HEK293T (cell line): ENCODE measurements at places on chromosomes 16 and 17.

- no peak for DNase-seq
Observed at GRCh38 chr17:39400547-39401411, 647 bp downstream of the FBXL20 start.

GRCh38 chr17:38636054-38636453, 30.3 kb upstream of the SRCIN1 start:
- no peak for DNase-seq

DNA sequence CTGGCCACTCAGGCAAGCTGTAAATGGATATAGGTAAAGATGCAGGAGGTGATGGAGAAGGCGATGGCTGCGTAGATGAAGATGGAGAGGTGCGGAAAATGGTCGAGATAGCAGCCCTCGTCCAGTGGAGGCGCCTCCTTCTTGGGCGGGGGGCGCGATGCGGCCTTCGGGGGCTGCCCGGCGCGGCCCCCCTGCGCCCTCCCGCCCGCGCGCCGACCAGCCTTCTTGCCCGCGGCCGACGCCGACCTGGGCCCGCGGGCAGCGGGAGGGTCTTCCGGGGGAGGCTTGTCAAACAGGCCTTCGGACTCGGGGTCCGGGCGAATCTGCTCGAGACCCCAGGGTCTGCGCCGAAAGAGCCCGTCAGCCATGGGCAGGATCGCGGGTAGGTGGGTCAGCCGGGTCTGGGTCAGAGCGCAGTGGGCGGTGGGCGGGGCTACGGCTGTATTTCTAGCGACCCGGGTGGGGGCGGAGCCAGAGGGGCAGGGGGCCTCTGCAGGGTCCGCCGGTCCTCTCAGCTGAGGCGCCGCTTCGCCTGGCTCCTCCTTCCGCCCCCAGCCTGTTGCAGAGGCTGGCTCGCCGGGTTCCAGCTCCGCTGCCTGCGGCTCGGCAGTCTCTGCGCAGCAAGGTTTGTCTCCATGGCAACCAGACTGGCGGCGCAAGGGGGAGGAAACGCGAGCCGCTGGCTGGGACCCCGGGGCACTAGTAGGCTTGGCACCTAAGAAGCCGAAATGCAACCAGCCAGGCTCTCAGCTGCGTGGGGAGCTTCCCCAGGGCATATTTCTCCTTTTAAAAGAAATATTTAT, 14.4 kb downstream of the MIS12 start:
- peak; percentile 97 for DNase-seq

- no peak for DNase-seq
Observed at GRCh38 chr17:16987066-16987829, 15.3 kb upstream of the TNFRSF13B start.

GRCh38 chr17:8224891-8225812, 14.8 kb upstream of the AURKB start:
- DNase-seq, result no peak

DNA sequence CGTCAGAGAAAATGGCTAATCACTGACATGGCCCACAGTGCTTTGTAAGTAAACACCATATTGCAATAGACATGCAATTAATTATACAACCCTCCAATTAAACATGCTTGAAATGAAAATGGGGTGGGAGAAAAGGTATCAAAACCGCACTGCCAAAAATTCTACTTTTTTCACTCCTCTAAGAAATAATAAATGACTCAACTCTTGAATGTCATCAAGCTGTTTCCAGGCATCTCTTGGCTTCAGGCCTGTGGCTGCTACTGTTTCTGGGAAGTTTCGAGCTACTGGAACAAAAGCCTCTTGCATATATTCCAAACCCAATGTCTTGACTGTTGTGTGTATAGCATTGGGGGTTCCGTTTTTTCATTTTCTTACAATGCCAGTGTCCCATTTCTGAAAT, 412.6 kb downstream of the RBFOX1 start:
- DNase-seq, result no peak

DNA sequence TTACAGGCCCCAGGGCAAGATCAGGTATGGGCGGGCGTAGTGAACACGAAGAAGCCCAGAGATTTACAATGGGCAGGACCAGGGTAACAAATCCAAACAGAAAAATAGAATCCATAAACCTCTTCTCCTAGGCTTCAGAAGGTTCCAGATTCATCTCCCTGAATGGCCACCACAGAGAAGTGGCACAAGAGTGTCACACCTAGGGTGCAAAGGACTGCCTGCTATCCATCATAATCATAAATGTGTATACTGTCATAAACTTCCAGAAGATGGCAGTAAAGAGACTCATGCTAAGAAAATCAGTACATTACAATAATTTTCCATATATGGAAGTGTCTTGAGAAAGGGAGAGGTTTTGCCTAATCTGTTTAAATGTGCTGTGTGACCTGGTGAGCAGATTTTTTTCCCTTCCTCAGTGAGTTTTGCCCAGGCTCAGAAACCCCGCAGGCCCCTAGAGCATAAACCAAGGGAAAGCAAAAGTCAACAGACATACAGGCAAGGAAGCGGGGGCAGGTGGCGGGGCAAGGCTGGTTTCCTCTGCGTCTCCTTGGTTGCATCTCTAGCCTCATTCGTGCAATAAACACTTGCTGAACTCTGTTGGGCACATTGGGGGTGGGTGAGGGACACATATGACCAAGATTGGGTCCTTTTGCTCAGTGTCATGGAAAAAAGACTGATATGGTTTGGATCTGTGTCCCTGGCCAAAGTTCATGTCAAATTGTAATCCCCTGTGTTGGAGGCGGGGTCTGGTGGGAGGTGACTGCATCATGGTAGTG, 92.0 kb upstream of the CDH5 start:
- no peak for DNase-seq

- peak; percentile 56 for DNase-seq
Observed at GRCh38 chr17:43702637-43703036, 40.9 kb upstream of the MEOX1 start.

- no peak for DNase-seq
Observed at GRCh38 chr16:89444151-89444723, 46.1 kb downstream of the ANKRD11 start.

DNA sequence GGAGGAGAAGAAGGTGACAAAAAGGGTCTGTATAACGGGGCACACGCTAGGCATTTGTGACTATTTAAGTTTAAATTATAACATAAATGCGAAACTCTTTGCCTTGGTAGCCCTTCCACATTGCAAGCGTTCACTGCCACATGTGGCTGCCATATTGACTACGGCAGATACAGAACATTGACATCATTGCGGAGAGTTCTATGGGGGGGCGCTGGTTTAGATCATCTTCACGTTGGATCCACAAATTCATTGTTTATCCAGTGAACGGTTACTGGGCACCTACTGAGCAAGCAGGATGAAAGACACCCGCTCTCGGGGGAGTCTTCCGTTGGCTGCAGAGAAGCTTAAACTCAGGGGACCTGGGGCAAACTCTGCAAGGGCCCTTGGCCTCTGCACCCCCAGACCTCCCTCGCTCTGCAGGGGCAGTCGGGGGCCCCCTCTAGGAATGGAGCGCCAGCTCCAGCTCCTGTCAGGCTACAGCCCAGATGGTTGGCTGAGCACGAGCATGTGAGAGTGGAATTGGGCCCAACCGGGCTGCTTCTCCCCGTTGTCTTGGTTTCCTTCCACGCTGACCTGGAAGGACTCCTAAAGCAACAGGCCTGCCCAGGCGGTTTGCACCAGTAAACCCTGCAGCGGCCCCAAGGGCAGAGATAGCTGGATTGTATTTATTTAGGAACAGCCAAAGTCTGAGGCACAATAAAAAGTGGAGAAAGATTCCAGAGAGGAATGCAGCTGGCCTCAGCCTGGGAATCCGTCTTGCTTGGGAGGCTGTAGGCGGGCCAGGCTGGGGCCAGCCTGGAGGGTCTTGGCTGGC, 172.2 kb downstream of the SEC14L1 start:
- DNase-seq, result no peak

DNA sequence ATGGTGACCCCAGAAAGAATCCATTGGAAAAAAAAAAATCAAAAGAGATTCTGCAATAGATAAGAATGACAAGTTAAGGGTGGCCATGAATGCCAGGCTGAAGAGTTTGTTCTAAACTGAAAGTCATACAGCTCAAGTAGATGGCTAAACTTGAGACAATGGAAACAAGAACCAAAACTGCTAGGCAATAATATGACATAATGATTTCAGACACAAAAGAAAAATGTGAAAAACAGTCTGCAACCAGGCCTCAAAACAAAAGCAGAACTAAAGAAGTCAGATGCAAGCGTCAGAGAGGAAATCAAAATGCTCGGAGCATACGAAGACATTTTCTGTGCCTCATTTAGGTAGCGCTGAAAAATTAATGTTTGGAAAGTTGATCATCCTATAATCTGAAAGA, 54.4 kb upstream of the YPEL2 start:
- no peak for DNase-seq

DNA sequence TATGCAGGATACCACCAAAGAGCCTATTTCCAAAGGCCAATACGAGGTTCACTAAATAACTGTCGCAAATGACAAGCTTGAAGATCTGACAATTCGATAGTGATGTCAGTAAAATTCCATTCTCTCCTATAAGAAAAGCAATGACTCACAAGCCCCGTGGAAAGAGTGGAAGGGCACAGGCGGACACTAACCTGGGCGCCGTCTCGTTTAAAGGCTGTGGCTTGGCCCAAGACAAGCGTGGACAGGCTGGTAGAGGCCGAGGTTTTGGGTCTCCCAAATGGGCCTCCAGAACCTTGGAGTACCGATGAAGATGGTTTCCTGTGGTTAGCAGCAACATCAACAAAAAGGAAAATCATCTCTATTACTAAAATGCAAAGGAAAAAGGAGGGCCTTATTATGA, 16.5 kb upstream of the SLC38A8 start:
- DNase-seq, result no peak

DNA sequence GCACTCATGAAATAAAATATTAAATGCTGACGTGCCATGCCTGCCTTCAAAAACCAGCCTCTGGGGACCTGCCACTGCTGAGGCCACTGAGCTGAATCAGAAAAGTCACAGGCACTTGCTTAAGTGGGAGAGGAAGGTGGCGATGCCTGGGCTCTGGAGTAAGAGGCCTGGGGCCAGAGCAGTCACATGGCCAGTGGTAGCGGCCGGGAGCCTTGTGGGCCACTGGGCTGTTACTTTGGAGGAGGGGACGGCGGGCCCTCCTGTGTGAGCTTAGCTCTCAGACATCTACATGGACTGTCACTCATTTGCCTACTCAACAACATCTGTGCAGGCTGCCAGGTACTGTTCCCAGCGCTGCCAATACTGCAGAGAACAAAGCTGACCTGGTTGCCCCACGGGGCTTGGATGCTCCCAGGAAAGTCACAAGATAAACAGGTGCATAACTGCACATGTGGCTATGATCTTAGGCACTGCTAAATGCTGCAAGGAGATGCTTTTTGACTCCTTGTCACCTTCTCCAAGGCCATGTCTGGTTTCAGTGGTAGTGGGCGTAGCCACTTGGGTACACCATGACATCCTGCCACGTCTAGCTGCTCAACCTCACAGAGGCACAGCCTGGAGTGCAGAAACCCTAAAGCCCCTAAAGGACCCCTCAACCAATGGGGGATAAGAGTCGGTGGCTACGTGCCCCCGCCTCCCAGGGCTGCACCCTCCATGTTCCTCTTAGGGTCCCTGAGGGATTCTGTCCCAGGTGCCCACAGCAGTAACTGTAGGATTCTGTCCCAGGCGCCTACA, 11.6 kb downstream of the COTL1 start:
- no peak for DNase-seq

DNA sequence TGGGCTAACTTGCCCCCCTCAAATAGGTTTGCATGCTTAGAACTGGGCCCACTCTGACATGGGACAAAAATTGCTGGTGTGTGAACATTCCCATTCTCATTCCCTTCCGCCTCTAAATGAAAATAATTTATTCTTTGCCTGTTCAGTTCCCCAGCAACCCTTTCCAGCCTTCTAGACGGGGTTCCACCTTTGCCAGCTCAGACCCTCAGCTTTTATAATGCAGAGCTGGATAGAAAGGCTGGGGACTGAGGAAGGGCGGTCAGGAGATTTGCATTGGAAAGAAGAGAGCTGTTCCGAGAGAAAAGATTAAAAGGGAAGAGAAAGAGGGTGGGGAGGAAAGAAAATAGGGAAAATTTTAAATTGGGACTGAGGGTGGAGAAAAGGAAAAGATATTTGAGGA, 151.1 kb upstream of the WSCD1 start:
- DNase-seq, result no peak

DNA sequence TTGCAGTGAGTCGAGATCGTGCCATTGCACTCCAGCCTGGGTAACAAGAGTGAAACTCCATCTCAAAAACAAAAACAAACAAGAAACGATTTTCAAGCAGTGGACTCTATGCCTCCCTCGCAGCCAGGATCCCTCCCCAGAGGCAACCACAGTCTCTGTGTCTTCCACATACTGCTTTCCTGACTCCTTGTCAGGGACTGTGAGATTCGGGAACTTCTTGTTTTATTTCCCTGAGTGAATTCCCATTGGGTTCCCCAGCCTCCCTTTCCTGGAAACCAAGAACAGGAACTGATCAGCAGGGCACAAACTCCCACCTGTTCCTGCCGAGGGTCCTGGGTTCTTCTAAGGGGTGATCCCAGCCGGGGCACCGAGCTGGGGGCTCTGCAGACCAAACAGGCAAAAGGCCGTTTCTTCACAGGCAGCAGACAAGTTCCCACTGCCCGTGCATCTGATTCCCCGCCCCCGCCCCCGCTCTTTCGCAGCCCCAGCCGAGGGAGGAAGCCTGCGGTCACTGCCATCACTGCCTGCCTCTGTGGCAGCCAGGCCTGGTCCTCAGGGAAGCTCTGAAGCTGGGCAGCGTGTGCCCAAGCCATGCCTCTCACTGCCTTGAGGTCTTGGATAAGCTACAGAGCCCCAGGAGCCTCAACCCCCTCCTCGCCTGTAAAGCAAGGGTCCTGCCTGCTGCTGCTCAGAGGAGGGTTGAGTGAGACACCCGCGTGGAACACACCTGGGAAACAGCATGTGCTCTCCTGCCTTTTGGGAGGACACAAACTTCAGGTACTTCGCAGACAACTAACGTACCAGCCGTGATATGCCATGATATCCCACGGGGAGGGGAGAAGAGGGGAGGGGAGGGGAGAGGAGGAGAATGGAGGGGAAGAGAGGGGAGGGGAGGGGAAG, 5.5 kb upstream of the PIEZO1 start:
- no peak for DNase-seq

- no peak for DNase-seq
Observed at GRCh38 chr17:60656499-60656898, 21.2 kb upstream of the BCAS3 start.

- no peak for DNase-seq
Observed at GRCh38 chr17:53499277-53499676, 323.4 kb upstream of the KIF2B start.

DNA sequence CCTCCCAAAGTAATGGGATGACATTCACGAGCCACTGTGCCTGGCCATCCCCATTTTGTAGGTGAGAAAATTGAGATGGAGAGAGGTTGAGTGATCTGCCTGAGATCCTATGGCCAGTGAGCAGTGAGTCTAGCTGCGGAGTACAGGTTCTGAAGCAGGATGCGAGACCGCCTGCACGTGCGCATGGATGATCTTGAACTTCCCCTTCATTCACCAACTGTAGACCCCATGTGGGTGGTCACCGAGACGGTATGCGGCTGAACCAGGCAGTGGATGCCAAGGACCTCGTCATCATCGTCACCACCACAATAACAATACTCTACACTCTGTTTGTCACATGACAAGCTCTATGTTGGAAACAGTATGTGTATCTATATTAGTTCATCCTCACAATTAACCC, 6.2 kb upstream of the SPNS3 start:
- no peak for DNase-seq
